ENCODE measurements at places on chromosomes 1 and 21.

GRCh38 chr1:11535761-11536572, 57.0 kb downstream of the DISP3 start:
- DNase-seq, result no peak

DNA sequence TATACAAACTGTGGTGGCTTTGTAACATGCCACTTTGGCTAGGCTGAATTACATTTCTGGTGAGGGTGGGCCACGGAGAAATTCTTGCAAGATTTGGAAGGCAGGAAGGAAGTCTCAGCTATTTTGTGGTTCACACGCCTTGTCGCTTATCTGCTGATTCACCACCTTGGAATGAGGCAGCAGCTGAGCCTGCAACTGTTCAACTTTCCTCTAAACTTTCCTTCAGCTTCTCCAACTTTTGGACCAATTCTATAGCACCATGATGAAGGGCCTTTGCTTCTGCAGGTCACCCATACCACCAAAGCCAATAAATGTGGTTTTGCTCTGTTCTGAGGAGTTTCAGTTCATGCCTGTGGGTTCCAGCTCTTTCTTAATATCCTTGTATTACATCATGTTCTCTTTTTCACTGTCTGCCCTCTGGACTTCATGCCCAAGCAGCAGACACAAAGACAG, 337.6 kb upstream of the SNX7 start:
- no peak for DNase-seq

- DNase-seq, result no peak
Observed at GRCh38 chr1:233897325-233898162, 6.9 kb upstream of the SLC35F3 start.

DNA sequence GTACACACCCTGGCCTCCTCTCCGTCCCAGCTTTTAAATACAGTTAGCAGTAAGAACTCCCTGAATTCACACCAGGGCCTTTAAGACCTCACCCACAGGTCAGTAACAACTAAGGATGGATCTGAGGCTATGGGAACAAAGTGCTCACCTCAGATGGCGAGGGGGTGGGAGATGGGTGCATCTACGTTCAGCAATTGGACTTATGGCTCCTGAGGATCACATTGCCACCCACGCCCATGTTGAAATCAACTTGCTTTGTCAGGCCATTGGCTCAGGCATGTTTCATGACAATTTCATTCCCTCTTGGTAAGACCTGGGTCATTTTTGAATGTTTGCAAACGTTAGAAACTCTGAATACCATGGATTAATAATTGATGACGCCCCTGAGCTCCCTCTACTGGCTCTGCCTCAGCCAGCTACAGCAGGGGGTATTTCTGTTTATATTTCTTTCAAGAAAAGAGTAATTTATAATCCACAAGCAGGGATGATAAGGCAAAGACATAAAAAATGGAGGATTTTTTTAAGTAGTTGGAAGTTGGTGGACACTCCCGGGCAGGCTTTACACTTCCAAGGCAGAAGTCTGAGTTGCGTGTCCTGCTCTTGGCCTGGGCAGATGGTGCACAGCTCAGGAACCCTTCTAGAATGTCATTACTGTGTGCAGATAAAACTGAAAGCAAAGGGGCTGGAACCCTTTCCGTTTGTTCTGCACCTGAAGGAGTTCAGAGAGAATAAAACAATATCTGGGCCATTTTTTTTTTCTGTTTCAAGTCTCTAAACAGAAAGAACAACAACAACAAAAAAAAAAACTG, 13.7 kb upstream of the LBR start:
- DNase-seq, result no peak

DNA sequence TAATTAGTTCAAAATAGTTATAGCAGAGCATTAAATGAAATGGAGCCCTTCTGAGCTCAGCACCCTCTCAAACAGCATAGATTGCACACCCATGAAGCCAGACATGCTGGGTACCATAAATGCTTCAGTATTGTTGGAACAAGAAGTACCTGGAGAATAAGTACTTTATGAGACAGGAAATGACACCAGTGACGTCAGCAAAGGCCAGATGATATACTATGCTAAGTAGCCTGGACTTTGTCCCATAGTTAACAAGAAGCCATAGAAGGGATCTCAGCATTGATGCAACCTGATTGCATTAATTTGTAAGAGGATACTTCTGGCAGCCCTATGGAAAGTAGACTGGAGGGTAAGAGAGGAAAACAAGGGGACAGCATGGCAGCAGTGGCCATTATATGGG, 16.3 kb upstream of the GADD45A start:
- no peak for DNase-seq

- DNase-seq, result no peak
Observed at GRCh38 chr1:34625521-34626015, 129.3 kb upstream of the GJB5 start.

- no peak for DNase-seq
Observed at GRCh38 chr1:70364439-70364838, 9.9 kb upstream of the ANKRD13C start.

GRCh38 chr21:19981938-19982337, 1016.3 kb upstream of the NCAM2 start:
- no peak for DNase-seq

- DNase-seq, result no peak
Observed at GRCh38 chr1:46131712-46132528, 509 bp downstream of the PIK3R3 start.

DNA sequence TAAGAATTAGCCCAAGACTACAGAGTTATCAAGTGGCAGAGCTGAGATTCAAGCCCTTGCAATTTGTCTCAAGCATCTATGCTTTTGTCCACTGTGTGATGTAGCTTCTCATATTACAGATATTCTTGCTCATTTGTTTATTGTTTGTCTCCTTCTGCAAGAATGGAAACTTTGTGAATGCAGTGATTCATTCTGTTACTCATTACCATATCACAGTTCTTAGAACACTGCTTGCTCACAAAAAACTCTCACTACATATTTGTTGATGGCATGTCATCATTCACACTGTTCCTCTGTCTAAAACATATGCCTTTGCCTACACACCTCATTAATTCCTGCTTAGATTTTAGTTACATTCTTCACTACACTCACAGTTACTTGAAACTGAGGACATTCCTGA, 1198.9 kb downstream of the PLA2G4A start:
- DNase-seq, result no peak

DNA sequence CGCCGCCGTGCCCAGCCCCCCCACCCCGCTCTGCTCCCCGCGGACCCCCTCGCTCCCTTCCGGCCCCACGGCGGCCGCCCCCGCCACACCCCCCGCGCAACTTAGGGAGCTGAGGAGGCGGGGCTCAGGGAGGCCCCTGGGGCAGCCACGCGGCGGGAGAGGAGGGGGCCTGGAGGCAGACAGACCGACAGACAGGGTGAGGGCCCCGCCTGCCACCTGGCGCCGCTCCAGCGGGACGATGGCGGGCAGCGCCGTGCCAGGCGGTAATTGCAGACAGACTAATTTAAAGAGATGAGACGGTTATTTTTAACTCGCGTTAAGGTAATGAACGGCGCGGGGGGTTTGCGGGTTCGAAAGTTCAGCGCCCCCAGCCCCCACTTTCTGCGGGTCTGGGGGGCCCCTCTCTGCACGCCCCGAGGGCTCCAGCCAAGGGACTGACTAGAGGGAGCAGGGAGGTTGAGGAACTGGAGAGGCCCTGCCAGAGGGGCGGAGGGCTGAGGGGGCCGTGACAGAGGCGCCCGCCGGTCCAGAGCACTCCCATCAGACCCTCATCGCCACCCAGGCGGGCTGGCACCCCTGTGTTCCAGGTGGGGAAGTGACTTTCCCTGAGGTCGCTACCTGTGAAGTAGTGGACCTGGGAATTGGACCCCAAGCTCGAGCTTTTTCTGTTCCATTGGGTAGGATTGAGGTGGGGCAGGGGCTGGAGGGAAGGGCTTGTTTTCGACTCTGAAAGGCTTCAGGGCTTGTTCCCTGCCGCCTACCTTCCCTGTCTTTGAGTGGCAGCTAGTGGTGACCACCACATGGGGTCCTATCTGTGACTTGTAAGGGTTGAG, 5.4 kb downstream of the FOXO6 start:
- DNase-seq, result peak; percentile 16

GRCh38 chr1:30536530-30536929, 186.9 kb downstream of the MATN1 start:
- no peak for DNase-seq

DNA sequence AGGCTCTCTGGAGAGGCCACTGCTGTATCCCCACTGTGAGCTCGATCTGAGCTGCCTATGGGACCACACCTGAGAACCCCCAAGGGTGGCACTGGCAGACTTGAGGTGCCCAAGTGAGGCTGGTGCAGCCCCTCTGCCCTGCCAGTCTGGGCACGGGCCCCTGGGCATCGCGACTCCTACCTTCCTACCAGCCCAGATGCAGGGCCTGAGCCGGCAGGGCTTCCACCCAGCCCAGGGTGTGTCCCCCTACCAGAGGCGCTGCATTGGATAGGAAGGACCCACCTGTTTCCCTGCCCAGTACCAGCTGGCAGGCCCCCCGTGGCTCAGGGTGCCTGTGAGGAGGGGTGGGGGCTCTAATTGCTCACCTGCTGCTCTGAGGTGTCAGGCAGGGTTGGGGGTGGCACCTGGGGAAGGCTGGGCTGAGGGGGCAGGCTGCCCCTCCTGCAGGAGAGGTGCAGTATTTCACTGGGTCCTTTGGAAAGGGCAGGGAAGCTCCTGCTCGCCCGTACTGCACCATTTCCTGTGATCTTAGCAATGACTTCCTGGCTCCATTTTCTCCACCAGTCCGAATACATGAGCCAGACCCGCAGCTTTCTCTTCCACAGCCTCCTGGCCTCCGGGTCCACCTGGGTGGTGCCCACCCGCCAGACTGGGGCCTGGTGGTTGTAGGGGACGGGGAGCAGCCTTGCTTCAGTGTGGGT, 11.8 kb downstream of the TP73 start:
- DNase-seq, result no peak

GRCh38 chr1:67534627-67535065, 104.4 kb upstream of the SERBP1 start:
- no peak for DNase-seq

- DNase-seq, result no peak
Observed at GRCh38 chr1:175563236-175563895, 180.0 kb downstream of the TNR start.

- no peak for DNase-seq
Observed at GRCh38 chr1:51325391-51325790, 5.0 kb downstream of the TTC39A start.

- no peak for DNase-seq
Observed at GRCh38 chr1:178768423-178768822, 43.4 kb downstream of the RALGPS2 start.

GRCh38 chr1:152926091-152926490, 17.7 kb downstream of the IVL start:
- DNase-seq, result no peak

DNA sequence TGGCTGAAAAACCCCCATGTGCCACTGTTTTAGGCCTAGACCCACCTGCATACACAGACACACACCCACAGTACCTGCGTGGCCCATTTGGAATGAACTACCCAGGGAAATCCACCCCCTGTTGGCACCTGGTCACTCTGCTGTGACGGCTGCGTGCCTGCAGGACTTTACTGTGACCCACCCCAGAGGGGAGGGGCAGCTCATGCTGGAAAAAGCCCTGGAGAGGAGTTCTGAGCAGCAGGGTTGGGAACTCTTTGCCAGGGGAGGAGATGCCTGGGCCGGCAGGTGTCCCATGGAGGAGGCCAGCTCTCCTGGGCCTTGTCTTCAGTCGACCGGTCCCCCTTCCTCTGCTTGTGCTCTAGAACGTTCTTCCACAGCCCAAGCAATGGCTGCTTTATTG, 87.3 kb upstream of the CSF3R start:
- no peak for DNase-seq

GRCh38 chr1:116740746-116741145, 13.5 kb upstream of the CD2 start:
- no peak for DNase-seq

- DNase-seq, result peak; percentile 21
Observed at GRCh38 chr21:37435120-37435519, 68.5 kb downstream of the DYRK1A start.

DNA sequence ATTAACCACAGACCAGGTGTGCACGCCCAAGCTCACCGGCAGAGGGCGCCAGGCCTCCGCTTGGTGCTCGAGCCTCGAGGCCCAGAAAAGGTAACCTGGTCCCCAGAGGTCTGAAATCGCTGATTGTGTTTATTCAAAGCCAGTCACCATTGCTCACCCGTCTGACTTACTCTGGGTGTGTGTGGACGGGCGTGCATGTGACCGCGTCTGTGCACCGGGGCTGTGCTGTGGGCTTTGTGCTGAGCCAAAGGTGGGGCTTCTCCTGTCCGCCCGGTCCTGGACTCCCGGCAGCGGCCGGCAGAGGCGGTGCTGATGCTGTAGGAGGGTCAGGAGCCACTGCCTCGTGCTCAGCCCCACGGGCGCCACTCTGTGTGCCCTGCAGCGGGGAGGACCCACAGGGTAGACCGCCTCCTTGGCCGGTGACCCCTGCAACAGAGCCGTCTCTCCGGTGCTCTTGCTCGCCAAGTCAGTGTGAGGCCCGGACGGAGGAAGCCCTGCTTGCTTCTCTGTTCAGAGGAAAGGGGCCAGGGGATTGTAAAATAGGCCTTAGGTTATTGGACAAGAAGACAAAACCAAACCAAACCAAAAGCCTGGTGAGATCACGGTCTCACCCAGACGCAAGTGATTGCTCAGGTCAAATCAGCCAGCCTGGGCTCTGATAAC, 32.0 kb upstream of the BTG2 start:
- DNase-seq, result peak; percentile 73

DNA sequence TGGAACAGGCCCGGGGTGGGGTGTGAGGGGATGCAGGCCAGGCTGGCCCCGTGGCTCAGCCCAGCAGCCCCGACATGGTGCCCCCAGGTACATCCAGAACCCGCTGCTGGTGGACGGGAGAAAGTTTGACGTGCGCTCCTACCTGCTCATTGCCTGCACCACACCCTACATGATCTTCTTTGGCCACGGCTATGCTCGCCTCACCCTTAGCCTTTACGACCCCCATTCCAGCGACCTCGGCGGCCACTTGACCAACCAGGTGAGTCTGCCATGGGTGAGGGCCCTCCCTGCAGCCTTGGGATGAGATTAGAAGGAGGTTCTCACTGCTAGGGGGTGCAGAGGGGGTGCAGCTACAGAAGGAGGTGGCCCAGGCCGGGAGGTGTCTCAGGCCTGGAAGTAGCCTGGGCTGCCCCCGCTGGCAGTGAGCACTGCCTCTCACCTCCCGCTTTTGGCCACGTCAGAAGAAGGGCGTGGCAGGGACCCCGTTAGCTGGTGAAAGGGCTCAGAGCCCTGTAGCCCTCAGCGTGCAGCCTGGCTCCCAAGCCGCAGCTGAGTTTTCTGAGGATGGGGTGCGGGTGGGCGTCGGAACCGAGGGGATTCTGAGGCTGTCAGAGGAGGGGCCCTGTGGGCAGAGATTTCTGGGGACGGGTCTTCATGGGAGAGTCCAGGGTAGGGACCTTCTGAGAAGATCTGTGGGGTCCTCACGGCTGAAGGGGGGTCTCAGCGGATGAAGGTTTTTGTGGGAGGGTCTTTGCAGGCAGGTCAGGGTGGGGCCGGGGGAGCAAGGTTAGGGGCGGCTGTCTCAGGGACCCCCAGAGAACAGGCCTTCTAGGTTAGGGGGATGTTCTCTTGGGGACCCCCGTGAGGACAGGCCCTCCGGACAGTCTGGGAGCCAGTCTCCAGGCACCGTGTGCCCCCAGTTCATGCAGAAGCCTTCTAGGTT, 10.4 kb downstream of the TTLL10 start:
- DNase-seq, result no peak
